Type B pancreatic cell (in vitro differentiated cells): ENCODE measurements at places on chromosomes 5 and 9. TPM values are rescaled to one million over a fixed set of nuclear protein-coding genes. Genes with fewer than 3 reads are reported as not detected.
A peak's percentile ranks its signal among the peaks of the same experiment; 100 is the strongest.

PDZD2 gene
- total RNA-seq, result 4.3 and 6.0 TPM in 2 replicates

DNA sequence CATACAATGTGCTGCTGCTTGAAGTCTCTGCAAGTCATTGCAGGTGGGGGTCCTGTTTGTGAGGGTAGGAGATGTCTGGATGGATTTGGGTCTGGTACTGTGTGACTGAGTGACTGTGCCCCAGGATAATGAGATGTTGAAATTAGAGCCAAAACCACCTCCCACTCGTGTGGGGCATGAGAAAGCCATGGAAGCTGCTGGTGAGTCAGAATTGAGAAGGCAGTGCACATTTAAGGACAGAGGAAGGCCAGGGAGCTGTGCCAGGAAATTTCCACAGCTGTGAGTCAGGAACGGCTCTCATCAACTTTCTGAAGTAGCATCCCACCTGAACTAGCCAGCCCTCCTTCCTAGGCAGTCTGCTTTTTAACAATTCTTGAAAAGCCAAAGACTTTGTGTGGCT is 229.8 kb downstream of the DRD1 start:
- no peak overlapping the region for H3K4me3 ChIP-seq
- H3K36me3 ChIP-seq, result no peaks in the 10 kb centered on the region
- no peak overlapping the region for H3K27ac ChIP-seq
- DNase-seq, result no peak

HMCN2 gene
- 0.12 and 0.86 TPM in 2 replicates for total RNA-seq

GRCh38 chr9:134477342-134477925 is 151.2 kb downstream of the RXRA start:
- H3K4me1 ChIP-seq, result no peaks in the 10 kb centered on the region
- no peak overlapping the region for H3K4me3 ChIP-seq
- no peaks in the 10 kb centered on the region for H3K36me3 ChIP-seq
- DNase-seq, result no peak

- no peaks in the 10 kb centered on the region for H3K36me3 ChIP-seq
- peaks cover 24% of the 10 kb centered on the region for H3K4me1 ChIP-seq
- H3K27me3 ChIP-seq, result peaks cover 72% of the 10 kb centered on the region
- H3K4me3 ChIP-seq, result peak overlapping the region; percentile 78
Measured at GRCh38 chr5:163565492-163565891, 60.1 kb downstream of the MAT2B start.

DNA sequence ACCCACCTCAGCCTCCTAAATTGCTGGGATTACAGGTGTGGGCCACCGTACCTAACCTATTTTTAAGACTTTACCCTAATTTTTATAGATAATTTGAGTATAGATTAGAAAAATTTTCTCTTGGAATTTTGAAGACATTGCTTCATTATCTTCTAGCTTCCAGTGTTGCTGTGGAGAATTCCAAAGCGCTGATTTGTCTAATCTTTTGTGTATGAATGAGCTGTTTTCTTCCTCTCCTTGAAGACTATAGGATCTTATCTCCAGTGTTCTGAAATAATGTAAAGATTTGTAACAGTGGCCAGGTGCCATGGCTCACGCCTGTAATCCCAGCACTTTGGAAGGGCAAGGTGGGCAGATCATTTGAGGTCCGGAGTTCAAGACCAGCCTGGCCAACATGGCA is 5.7 kb upstream of the SNX24 start:
- DNase-seq, result no peak
- H3K27ac ChIP-seq, result no peak overlapping the region
- peaks cover 2% of the 10 kb centered on the region for H3K4me1 ChIP-seq
- H3K36me3 ChIP-seq, result no peaks in the 10 kb centered on the region
- no peak overlapping the region for H3K4me3 ChIP-seq

TAF11L5 gene
- not detected in 2 replicates for total RNA-seq

GRCh38 chr5:110900829-110901228 is 162.0 kb downstream of the SLC25A46 start:
- H3K36me3 ChIP-seq, result no peaks in the 10 kb centered on the region
- H3K4me3 ChIP-seq, result no peak overlapping the region
- no peaks in the 10 kb centered on the region for H3K4me1 ChIP-seq
- DNase-seq, result no peak

GRCh38 chr9:71758785-71759184 is 9.5 kb downstream of the CEMIP2 start:
- peak overlapping the region; percentile 89 for H3K27ac ChIP-seq
- H3K4me1 ChIP-seq, result peaks cover 48% of the 10 kb centered on the region
- no peaks in the 10 kb centered on the region for H3K27me3 ChIP-seq
- peak overlapping the region; percentile 75 for H3K4me3 ChIP-seq

DNA sequence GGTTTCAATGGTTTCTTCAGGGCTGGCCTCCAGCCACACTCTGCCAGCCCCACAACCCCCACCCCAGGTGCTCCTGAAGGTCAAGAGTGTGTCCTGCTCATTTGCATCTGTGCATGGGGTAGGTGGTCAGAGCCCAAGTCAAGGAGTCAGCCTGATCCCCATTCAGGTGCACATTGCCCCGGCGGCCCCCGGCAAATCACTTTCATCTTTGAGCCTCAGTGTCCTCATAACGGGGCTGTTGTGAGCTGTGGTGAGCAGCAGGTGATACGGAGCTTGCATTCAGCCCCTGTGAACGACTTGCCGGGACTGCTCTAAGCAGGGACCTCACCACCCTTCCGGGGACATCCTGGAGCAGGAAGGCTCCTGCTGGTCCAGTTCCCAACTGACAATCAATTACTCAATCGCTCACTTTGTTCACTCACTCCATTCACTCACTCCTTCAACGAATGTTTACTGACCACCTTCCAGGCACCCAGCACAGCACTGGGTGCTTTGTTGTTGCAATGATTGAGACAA is 93.2 kb upstream of the CPEB4 start:
- H3K4me1 ChIP-seq, result peaks cover 21% of the 10 kb centered on the region
- no peak for DNase-seq
- H3K27me3 ChIP-seq, result no peaks in the 10 kb centered on the region
- H3K36me3 ChIP-seq, result no peaks in the 10 kb centered on the region
- peak overlapping the region; percentile 34 for H3K4me3 ChIP-seq
- H3K27ac ChIP-seq, result peak overlapping the region; percentile 91

DNA sequence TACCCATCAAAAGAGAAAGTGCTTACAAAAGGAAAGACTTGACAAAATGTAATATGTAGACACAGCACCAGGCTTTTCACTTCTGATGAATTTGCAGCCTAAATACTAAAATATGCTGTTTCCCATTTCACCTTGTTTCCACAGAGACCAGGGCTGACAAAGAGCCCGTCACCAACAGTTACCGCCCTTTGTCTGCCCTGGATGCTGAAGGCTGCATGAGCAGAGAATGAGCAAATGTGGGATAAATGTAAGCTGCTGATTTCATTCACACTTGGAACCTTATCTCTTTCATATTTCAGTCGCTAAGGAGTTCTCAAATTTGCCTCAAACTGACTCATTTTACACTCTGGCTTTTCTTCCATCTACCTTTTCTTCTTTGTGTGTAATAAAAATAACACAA is 213.9 kb downstream of the TMEM167A start:
- DNase-seq, result no peak
- H3K27me3 ChIP-seq, result no peaks in the 10 kb centered on the region
- H3K36me3 ChIP-seq, result no peaks in the 10 kb centered on the region
- no peak overlapping the region for H3K4me3 ChIP-seq
- peaks cover 36% of the 10 kb centered on the region for H3K4me1 ChIP-seq
- no peak overlapping the region for H3K27ac ChIP-seq

PCDHGA3 gene
- 0.27 and 2.3 TPM in 2 replicates for total RNA-seq

GRCh38 chr5:163387589-163388343 is 49.6 kb upstream of the CCNG1 start:
- DNase-seq, result no peak
- no peaks in the 10 kb centered on the region for H3K27me3 ChIP-seq

DNA sequence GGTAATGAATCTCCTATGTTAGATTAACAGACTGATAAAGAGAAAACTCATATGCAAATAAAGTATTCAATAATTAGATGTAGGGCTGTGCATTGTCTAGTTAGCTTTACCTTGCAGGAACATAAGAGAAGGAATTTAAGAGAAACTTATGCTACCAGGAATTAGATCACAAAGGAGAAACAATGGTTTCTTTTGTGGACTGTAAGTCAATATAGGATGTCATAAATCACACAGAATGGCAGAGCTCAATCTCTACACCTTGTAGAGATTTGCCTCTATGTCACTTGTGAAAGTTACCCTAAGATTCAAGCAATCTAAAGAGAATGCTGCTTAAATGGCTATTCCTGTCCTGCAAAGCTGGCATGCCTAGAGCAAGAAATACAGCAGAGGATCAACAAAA is 26.0 kb downstream of the SLCO4C1 start:
- H3K4me1 ChIP-seq, result no peaks in the 10 kb centered on the region
- H3K27me3 ChIP-seq, result no peaks in the 10 kb centered on the region
- no peaks in the 10 kb centered on the region for H3K36me3 ChIP-seq
- no peak overlapping the region for H3K27ac ChIP-seq
